MCF 10A (cell line): ENCODE measurements at places on chromosomes 11 and 22. TPM values are rescaled to one million over a fixed set of nuclear protein-coding genes. Genes with fewer than 3 reads are reported as not detected.

- no peak for DNase-seq
These were observed 230.7 kb downstream of the KCNA4 start for GRCh38 chr11:29786092-29786491.

DNA sequence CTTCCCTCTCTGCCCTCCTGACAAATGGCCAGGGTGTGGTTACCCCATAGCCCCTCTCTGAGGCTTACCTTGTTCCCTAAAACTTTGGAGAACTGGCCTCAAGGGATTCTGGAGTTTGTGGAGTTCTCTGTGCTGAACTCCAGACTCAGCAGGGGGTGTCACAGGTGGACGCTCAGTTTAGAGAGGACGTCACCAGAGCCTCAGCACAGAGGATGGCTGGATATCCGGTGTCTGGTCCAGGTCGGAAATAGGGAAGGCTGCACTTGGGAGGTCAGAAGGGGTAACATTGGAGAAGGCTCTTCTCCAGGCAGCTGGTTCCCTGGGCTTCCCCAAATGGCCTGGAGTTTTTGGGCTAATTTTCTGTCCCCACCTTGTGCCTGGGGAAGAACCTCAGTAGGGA lies 64.2 kb downstream of the ADAMTS15 start:
- DNase-seq = no peak

DNA sequence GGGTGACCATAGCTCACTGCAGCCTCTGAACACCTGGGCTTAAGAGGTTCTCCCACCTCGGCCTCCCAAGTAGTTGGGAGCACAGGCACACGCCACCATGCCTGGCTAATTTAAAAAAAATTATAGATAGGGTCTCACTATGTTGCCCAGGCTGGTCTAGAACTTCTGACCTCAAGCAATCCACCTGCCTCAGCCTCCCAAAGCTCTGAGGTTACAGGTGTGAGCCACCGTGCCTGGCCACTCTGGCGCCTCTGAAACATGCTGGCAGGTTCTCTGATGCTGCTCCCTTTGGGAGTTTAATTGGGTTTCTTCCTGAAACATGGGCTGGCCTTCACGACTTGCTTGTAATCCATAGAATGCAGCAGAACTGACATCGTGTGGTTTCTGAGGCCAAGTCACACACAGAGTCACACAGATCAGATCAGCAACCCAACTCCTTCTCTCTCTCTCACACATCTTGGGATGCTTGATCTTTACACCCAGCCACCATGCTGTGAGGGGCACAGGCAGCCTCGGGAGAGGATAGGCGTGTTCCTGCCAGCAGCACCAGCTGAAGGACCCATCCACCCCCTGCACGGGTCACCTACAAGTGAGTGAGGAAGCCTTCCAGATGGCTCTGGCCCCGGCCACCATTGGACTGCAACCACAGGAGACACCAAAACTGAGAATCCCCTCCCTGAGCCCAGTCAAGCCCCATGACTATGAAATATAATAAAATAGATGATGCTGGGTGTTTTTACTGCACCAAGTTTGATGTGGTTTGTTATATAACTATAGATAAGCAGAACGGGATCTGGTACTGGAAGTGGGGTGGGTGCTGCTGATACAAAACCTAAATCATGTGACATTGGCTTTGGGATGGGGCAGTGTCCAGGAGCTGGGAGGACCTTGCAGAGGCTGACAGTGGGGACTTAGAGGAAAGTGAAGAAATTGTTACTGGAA lies 3.1 kb upstream of the GSC2 start:
- no peak for DNase-seq

- no peak for DNase-seq
These were observed 423.9 kb upstream of the CHORDC1 start for GRCh38 chr11:90646706-90647105.

GRCh38 chr11:44760917-44761550 lies 34.3 kb downstream of the TSPAN18 start:
- DNase-seq = peak; percentile 77

DNA sequence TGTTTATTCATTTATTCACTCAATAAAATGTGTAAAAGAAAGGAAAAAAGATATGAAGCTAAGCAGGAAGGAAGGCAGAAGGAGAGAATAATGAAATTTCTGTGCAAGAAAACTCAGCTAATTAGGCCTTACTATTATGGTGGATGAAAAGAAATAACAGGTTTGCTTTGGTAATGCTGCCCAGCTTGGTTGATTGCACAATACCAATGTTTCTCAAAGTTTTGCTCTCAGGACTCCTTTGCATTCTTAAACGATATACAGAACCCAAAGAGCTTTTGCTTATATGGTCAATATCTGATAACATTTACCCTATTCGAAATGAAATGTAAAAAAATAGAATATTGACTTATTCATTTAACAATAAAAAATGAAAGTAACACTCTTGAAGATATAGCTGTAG lies 7.3 kb upstream of the CTSC start:
- DNase-seq = no peak

DNA sequence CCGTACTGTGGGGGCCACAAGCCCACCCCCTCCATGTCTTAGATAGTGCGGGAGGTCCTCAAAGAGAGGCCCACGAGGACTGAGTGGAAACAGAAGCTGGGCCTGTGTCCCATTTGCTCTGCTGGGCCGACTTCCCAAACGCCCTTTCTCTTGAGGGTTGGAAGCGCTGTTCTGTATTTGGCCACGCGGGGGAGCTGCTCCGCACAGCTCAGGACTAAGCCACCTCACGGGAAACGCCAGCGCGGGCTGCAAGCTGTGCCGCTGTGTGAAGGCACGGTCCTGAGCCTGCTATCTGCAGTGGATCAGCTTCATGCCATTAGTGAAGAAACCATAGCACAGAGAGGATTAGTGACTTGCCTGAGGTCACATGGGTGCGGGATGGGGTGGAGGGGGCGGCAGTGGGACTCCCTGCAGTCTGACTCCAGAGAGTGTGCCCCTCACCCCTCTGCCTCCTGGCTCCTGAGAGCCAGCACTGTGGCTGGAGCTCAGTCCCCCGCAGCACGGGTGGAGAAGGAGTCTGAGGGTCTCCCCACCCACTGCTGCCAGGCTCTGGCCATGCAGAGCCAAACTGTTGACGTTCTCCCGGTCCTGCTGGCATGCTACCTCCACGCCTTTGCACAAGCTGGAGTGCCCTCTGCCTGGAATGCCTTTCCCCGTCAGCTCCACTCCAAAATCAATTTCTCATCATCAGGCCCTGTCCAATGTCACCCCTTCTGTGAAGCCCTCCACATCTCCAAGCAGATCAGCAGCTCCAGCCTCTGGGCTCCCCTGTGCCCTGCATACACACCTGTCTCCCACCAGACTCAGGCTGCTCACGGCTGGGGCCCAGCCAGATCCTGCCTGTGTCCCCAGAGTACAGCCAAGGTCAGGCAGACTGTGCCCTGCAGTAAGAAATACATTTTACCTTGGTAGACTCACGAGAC lies 51.5 kb upstream of the LRRC32 start:
- peak; percentile 75 for DNase-seq

GRCh38 chr11:74492084-74492483 lies 1.4 kb downstream of the LIPT2 start:
- no peak for DNase-seq

DNA sequence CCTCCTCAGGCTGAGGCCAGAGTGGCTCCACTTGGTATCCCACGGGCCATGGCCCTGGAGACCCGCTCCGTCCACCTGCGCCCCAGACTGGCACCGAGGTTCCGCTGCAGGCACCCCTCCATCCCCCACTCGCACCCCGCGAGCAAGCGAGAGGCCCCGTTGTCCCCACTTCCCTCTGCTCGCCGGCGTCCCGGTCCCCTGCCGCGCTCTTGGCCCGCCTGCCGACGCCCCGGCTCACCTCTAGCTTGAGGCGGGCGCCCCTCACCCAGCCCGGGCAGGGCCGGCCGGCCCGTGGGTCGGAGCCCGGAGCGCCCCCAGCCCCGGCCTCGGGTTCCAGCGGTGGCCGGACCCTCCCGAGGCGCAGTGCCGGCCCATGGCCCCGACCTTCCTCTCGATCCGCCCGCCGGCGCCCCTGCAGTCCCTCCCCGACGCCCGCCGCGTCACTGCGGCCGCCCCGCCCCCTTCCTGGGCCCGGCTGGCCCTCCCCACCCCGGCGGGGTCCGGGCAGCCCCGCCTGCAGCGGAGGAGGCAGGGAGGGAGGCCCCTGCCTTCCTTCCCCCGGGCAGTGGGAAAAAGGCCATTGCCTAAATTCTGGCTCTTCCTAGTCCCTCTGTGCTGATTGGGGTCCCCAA lies at the start of gene PITPNM1:
TSS of gene PITPNM1 (minus strand) at position 414 of the 632 bp plus-strand sequence. CDS start 1,183 bp downstream, outside the sequence.
- DNase-seq = peak; percentile 57

- no peak for DNase-seq
These were observed 282.5 kb upstream of the MPPED2 start for GRCh38 chr11:30868626-30869081.

GRCh38 chr11:128391811-128392210 lies 195.5 kb downstream of the ETS1 start:
- DNase-seq = no peak

- DNase-seq = peak; percentile 63
These were observed 4.4 kb upstream of the MMP1 start for GRCh38 chr11:102802341-102802740.

DNA sequence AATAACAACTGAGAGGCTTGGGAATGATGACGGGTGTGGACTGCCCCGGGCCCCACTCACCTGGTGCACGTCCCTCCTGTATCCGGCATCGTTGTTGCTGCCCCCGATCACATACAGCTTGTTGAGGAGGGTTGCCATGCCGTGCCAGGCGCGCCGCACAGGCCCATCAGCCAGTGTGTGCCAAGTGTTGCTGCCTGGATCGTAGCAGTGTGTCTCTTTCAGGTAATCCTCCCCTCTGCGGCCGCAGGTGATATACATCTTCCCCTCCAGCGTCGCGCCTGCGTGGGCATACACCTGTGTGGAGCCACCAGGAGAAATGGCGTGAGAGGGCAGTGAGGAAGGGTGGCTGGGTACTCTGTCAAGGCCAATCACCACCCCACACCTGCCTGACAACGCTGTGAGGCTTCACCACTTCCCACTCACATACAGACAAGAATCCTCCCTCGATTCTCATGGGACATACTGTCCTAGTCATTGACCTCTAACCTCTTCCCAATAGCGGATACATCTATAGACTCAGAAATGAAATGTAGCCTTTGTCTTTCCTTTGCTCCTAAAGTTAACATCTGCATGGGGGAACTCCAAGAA lies 8.9 kb upstream of the SCARF2 start:
- no peak for DNase-seq

DNA sequence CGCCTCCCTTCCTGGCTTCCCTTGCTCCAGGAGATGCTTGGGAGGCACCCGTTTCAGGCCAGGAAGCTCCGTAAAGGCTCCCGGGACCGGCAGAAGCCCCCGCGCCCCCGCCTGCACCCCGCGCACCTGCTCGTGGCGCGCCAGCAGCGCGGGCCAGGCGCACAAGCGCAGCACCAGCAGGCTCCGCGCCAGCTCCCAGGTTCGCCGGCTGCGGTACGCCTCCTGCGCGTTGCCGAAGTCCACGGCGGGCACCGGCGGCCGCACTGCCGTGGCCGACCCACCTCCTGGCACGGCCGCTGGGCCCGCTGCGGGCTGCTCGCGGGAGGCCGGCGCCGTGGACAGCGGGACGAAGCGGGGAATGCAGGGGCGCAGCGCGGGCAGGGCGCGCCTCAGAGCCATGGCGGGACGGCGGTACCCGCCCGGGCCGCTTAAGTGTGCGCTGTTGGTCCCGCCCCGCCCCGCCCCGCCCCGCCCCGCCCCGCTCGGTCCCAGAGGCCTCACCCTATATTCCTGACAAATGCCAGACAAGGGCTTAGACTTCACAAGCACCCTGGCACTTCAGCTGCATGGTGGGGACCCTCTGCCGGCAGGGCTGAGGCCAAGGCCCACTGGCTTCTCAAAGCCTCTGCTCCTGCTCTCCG lies at the start of gene PRODH:
TSS of gene PRODH (minus strand) at position 405 of the 641 bp plus-strand sequence. CDS start at position 399, 6 bp downstream.
- DNase-seq = no peak

- peak; percentile 92 for DNase-seq
These were observed 17.0 kb upstream of the KCTD14 start for GRCh38 chr11:78039919-78040671.

GRCh38 chr11:83566950-83567349 lies 280.8 kb upstream of the CCDC90B start:
- DNase-seq = peak; percentile 30

- DNase-seq = no peak
These were observed 940 bp upstream of the TNKS1BP1 start for GRCh38 chr11:57325735-57326048.

GRCh38 chr11:67351275-67352005 lies 1.9 kb downstream of the POLD4 start:
- peak; percentile 80 for DNase-seq

DNA sequence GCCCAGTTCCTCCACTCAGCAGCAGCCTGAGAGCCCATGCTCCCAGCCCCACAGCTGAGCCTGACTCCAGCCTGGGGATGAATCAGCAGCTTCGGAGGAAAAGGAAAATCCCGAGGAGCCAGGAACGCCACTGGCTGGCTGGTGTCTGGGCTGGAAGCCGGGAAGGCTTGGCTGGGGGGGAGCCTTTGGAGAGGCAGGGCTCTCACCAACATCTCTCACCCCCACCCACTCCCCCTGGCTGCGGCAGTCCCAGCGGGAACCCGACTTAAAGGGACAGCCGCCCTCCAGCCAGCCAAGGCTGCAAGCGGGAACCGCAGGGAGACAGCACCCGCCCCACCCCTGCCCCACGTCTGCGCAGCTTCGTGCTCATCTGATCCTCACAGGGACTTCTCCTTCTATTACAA lies 28.4 kb downstream of the KIAA0930 start:
- DNase-seq = peak; percentile 94

- DNase-seq = no peak
These were observed 9.8 kb downstream of the FAM111A start for GRCh38 chr11:59152312-59152951.

- no peak for DNase-seq
These were observed 166.3 kb downstream of the TMEM135 start for GRCh38 chr11:87203907-87204602.

GRCh38 chr22:28930357-28931007 lies 47.1 kb downstream of the ZNRF3 start:
- no peak for DNase-seq

GRCh38 chr11:5807580-5807979 lies 1.1 kb upstream of the OR52N2 start:
- DNase-seq = no peak

GRCh38 chr22:46081036-46081830 lies 69.1 kb upstream of the PPARA start:
- DNase-seq = no peak

- DNase-seq = no peak
These were observed 126.8 kb downstream of the LARGE1 start for GRCh38 chr22:33793475-33793874.

- DNase-seq = no peak
These were observed 12.6 kb downstream of the SERPIND1 start for GRCh38 chr22:20786536-20786979.

DNA sequence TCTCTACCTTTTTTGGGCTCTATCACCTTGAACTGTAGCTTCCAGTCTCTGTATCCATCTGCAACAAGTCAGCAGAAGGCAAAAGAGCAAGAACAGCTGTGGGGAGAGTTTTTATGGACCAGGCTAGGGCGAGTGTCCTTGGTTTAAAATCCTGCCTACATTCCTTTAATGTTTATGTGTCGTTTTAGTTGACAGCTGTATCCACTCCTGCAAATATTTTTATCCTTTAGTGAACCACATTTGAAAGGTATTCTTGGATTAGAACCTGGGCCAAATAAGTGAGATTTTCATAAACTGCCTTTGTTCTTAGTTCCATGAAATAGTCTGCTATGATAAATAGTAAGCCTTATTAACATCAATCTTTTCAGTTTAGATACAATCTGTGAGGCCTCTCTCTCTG lies 712.2 kb downstream of the ETS1 start:
- DNase-seq = no peak

The PRG3 gene
- total RNA-seq = not detected in 2 replicates

The CRYBB3 gene
- 0.61 and 0.76 TPM in 2 replicates for total RNA-seq

The MCHR1 gene
- not detected in 2 replicates for total RNA-seq

The TENM4 gene
- 5.0 and 9.9 TPM in 2 replicates for total RNA-seq

The LDLRAD3 gene
- 39.2 and 55.7 TPM in 2 replicates for total RNA-seq

The USP2 gene
- 0.14 and 0.54 TPM in 2 replicates for total RNA-seq

The SLC17A6 gene
- total RNA-seq = not detected in 2 replicates

The OR52E6 gene
- total RNA-seq = not detected in 2 replicates

The SYNGR1 gene
- total RNA-seq = 0.25 and 0.35 TPM in 2 replicates

The BLID gene
- total RNA-seq = 4.1 and 4.5 TPM in 2 replicates
